GM06990 (cell line): ENCODE measurements at places on chromosomes 16 and 17.

- no peak for DNase-seq
Observed at GRCh38 chr16:57486858-57487834, 853 bp upstream of the DOK4 start.

- no peak for DNase-seq
Observed at GRCh38 chr17:75638893-75639292, 5.7 kb downstream of the SMIM5 start.

- DNase-seq, result no peak
Observed at GRCh38 chr16:1311212-1311737, 1.8 kb downstream of the UBE2I start.

- DNase-seq, result no peak
Observed at GRCh38 chr16:64162613-64163375, 959.1 kb downstream of the CDH11 start.

- no peak for DNase-seq
Observed at GRCh38 chr17:56656701-56657327, 63.3 kb downstream of the NOG start.

DNA sequence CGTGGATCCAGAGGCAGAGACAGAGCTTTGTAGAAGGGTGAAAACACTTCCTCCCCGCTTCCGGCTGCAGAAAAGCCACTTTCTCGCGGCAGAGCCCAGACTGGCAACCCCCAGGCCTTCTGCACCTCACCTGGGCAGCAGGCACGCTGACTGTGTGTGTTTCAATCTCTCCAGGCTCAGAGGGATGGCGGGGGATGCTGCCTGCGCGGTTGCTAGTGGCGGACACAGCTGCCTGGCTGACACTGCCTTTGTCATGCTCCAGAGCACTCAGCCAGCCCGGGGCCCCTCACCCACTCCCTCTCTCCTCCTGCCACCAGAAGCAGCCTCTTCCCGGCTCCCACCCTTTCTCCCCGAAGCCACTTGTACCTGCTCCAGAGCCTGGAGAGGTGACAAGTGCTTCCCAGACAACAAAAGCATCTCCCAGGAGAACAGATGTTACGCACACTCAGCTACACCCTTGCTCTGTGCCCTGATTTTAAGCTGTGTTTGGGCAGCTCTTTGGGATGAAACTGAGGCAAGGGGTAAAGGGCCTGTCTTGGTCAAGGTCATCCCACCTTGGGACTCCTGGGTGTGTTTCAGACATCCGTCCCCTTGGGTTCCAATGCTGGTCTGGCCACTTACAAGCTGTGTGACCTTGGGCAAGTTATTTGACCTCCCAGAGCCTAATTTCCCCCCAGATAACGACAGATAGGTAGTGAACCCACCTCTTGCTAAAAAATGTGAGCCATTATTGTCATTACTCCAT lies 9.2 kb upstream of the GLIS2 start:
- DNase-seq, result peak; percentile 70

- DNase-seq, result no peak
Observed at GRCh38 chr17:8005967-8006730, 3.7 kb downstream of the GUCY2D start.

GRCh38 chr16:3988824-3989223 lies 108.3 kb upstream of the CREBBP start:
- no peak for DNase-seq

DNA sequence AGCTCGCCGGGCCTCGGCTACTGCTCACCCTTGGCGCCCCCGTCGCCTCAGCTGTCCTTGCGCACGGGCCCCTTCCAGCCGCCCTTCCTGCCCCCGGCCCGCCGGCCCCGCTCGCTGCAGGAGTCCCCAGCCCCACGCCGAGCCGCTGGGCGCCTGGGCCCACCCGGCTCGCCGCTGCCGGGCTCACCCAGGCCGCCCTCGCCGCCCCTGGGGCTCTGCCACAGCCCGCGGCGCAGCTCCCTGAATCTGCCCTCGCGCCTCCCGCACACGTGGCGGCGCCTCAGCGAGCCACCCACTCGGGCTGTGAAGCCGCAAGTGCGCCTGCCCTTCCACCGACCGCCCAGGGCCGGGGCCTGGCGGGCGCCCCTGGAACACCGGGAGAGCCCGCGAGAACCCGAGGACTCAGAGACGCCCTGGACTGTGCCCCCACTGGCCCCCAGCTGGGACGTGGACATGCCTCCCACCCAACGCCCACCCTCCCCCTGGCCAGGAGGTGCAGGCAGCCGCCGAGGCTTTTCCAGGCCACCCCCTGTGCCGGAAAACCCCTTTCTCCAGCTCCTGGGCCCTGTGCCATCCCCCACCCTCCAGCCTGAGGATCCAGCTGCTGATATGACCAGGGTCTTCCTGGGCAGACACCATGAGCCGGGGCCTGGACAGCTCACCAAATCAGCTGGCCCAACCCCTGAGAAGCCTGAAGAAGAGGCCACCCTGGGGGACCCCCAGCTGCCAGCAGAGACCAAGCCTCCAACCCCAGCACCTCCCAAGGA lies 12.8 kb downstream of the MYO15A start:
- no peak for DNase-seq

- no peak for DNase-seq
Observed at GRCh38 chr17:33421933-33422332, 128.8 kb upstream of the ASIC2 start.

- no peak for DNase-seq
Observed at GRCh38 chr17:42821176-42821575, 2.9 kb downstream of the BECN1 start.

DNA sequence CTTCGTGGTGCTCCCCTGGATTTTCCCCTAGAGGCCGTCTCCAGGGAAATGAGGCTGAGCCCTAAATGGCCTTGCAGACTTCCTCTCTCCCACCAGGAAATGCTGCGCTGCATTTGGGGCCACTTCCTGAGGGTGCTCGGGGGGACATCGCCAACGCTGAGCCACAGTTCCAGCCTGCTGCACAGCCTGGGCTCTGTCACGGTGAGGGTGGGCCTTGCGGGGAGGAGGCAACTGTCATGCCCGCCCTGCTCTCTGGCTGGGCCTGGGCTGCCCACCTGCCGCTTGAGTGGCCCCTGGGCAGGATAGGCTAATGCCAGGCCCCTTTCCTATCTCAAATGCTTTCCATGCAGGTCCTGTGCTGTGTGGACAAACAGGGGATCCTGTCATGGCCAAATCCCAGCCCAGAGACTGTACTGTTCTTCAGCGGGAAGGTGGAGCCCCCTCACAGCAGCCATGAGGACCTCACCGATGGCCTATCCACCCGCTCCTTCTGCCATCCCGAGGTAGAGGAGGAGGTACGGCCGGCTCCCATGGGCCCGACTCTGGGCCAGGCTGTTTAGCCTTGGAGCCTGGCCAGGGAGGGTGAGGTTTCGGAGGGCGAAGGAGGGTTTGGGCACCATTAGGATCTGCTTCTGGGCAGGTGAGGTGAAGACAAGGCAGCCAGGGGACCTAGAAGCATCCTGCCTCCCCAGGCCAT lies 24.2 kb downstream of the CASKIN2 start:
- no peak for DNase-seq

DNA sequence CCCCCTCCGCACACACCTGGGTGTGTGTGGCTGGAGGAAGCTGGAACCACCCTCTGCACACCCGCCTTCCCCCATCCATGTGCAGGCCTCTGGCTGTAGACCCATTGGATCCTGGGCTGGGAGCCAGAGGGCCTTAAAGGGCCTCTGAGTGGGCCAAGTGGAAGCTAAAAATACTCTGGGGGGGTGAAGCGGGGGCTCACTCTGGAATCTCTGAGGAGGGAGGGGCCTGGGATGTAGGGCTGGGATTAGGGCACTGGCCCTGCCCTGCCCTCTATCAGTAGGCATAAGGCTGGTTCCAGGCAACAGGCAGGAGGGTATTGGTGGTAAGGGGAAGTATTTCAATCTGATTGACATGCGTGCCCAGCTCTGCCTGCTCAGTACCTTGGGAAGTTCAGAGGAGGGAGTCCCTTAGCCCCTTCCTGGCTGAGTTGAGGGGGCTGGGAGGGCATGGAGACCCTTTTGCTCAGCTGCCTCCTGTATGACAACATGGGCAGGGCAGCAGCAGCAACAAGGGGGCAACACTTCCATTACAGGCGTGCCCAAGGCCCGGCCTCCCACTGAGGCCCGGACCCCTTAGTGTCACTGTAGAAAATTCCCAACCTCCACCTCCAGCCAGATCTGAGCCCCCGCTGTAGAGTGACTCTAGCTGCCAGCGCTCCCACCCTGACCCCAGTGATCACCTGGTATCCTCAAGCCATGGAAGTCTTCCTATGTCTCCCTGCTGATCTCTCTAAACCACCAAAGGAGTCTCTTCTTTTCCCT lies 5.2 kb downstream of the ITGA3 start:
- DNase-seq, result no peak

DNA sequence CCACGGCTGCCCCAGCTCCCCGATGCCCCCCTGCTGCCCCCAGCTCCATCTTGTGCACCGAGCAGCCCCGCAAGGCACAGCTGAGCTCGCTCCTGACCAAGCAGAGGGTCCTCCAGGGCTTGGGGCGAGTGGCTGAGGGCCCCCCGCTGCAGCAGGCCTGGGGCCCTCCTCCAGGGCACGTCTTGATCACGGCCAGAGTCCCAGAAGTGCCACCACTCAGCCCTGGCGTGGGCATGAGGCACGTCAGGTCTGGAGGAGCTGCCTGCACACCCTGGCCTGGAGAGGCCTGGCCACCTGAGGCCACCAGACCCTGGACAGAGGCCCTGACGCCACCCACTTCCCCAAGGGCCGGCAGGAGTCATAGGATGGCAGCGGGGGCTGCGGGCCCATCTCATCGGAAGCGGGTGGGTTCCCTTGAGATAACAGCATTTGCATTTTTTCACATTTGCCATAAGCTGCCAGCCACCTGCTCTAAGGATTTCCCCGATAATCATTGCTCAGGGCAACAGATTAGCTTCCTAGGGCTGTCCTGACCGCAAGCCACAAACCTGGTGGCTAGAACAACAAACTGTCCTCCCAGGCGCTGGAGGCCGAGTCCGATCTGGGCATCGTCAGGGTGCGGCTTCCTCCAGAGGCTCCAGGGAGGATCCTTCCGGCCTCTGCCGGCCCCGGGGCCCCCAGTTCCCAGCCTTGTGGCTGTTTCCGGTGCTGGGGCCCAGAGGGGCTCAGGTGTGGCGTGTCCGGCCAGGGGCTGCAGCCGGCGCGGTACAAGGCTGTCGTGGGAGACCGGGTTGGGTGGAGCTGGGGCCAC lies 23.9 kb upstream of the C1QTNF8 start:
- DNase-seq, result no peak
